NCI-H69 (cell line): ENCODE measurements at places on chromosomes 5 and 9.

- DNase-seq, result no peak
Observed at GRCh38 chr5:120101771-120102170, 362.3 kb upstream of the PRR16 start.

DNA sequence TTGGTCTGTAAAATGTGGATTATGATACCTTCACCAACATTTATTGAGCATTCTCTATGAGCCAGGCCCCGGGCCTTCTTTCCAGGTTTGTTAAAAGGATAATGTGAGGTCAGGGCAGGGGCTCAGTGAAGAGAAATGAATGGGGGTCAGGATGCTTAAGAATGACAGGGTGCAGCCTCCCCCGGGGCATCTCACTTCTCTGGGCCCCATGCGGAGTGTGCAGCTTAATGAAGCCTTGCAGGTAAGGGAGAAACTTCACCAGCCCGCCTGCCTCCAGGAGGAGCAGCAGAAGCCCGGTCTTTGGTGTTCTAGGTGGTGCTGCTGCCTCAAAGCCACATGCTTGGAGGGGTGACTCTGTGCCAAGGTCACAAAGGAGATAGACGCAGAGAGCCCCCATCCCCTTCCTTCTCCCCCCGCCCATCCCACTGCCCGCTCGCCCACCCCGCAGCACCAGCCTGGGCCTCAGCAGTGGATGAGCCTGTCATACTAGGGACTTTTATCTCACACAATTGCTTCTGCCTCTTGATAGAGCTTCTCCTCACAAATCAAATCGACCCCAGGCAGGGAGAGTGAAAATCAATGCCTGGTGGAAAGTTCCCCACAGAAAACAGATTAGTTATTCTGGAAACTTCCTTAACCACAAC, 244.8 kb downstream of the PBX3 start:
- DNase-seq, result no peak

GRCh38 chr5:38341641-38342040, 83.3 kb downstream of the EGFLAM start:
- DNase-seq, result no peak

GRCh38 chr9:124481115-124481514, 26.1 kb downstream of the NR5A1 start:
- DNase-seq, result no peak

DNA sequence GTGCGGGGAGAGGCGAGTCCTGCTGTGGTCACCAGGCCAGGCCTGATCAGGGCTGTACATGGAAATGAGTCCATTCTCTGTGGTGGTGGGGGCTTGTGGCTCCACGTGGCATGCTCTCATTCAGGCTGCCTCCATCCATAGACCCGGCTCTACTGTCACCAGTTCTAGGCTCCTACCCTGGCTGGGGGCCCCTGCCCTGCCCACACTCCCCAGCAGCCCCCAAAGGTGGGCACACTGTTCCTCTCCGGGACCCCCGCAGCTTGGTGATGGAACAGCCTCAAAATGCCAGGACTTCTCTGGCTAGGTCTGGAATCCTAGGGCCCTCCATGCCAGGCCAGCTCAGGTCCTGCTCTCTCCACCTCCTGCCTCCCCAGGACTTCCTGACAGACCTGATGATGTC, 111.7 kb downstream of the DAB2IP start:
- DNase-seq, result no peak

- DNase-seq, result no peak
Observed at GRCh38 chr5:107857785-107858184, 187.0 kb upstream of the EFNA5 start.
